Ureter (tissue), 1 donor: ENCODE measurements at places on chromosomes 5 and 9. TPM values are rescaled to one million over a fixed set of nuclear protein-coding genes. Genes with fewer than 3 reads are reported as not detected.

The RETREG1 gene
- total RNA-seq = 5.9 TPM

The ASPN gene
- total RNA-seq = 7.5 TPM

The AGXT2 gene
- not detected for total RNA-seq

DNA sequence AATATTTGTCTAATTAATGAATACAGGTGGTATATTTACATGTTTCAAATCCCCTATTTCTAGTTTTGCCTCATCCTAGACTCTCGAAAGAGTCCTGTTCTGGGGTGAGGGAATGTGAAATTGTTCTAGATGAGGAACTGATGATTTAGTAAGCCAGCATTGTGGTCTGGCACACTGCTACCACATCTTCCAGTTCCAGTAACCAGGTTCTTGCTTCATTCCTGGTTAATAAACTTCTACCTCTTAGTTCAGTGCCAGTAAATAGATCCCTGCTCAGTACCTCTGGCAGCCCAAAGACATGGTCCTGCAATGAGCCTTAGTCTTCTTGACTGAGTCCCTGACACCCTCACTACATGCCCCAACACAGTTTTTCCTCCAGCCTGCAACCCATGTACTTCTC lies 207.7 kb downstream of the SREK1 start:
- DNase-seq = no peak

- DNase-seq = no peak
These were observed 1271.0 kb upstream of the WWC1 start for GRCh38 chr5:167020418-167020817.

GRCh38 chr9:129765764-129766317 lies 13.0 kb upstream of the PTGES start:
- DNase-seq = no peak

DNA sequence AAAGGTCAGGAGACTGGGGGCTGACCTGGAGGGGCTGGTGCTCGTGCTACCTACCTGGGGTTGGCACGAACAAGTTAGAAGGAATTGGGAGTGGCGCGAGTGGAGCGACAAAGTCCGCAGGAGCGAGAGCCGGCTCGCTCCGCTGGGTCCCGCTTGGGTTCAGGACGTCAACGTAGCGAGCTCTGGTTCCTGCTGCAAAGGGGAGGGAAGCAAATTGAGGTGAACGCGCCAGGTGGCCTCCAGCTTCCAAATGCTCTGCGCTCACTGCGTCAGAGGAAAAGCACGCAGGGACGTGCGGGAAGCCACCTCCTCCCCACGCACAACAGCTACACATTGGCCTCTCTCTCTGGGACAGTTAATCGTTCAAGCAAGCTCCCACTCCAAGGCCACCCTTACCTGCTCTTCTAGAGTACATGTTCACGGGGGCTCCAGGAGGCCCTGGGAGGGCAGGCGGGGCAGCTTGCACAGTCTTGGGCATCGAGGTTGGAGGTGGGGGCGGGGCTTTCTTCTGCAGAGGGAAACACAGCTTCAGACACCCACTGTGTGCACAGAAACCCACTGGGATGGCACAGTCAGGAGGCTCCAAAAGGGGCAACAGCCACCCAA lies 7.6 kb upstream of the INPP5E start:
- no peak for DNase-seq

DNA sequence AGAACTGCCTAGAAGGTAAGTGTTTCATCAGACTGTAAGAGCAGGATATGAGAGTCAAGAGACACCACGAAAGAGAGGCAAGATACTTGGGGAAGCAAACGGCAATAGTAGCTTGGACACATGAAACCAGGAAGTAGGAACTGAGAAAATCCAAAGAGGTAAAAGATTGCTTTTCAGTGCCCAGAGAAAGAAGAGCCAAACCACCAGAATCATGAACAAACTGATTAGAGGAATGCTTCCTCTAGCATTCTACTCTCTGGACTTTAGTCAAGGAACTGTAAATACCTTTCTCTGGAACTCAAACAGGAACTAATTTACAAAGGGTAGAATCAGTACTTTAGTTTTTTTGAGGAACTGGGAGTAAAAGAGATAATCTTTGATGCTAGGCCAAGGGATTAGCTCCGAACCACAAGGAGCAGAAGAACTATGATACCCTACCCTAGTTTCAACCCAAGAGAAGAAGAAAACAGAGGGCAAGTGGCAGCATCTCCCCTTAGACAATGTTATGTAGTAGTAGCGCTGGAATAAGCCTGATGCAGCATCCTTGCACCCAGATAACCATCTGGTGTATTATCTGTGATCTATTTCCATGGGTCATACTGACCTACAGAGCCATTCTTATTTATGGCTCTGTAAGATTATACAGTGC lies 41.3 kb downstream of the EFCAB9 start:
- DNase-seq = no peak

The PCDHA9 gene
- total RNA-seq = 0.34 TPM

- no peak for DNase-seq
These were observed 230.5 kb upstream of the IZUMO3 start for GRCh38 chr9:24776226-24776625.

DNA sequence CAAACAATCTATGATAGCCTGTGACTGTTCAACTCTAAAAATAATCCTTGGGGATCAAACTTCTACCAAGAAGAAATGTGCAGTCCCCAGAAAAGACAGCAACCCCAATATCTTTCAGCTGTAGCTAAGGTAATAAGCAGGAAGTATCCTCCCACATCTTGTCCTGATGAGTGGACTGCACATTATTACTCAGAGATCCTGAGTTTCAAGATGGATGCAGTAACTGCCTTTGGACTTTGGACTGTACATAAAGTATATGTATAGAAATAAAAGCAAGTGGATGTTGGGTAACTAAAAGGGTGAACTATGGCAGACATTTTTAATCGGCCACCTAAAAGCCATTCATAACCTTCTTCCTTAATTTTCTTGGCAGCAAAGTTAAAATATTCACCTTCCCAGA lies 45.1 kb downstream of the SMIM23 start:
- DNase-seq = no peak

The PTGR1 gene
- 399 TPM for total RNA-seq

The IFNA13 gene
- total RNA-seq = not detected

The FUBP3 gene
- 58.4 TPM for total RNA-seq

DNA sequence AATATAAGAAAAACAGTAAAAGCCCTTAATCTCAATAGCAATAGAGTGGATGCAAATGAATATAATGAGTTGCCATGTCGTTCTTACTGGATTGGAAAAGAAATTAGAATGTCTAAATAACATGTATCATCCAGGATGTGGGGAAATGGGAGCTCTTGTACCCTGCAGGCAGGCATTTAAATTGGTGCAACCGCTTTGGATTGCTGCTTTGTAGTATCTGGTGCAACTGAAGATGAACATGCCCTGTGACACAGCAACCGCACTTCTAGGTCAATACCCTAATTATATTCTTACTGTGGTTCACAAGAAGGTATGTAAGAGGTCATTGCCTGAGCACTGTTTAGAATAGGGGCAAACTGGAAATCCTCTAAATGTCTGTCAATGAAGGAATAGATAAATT lies 18.9 kb downstream of the MRPS30 start:
- no peak for DNase-seq

The OR2K2 gene
- not detected for total RNA-seq

The CBY3 gene
- not detected for total RNA-seq

The INSYN2B gene
- not detected for total RNA-seq

The CNTFR gene
- total RNA-seq = 9.4 TPM

GRCh38 chr9:100324594-100325200 lies 28.0 kb downstream of the TEX10 start:
- no peak for DNase-seq

The GABBR2 gene
- total RNA-seq = 12.2 TPM

The ZMAT2 gene
- total RNA-seq = 58.5 TPM

- DNase-seq = no peak
These were observed 96.5 kb downstream of the ARHGAP26 start for GRCh38 chr5:142866563-142867275.

DNA sequence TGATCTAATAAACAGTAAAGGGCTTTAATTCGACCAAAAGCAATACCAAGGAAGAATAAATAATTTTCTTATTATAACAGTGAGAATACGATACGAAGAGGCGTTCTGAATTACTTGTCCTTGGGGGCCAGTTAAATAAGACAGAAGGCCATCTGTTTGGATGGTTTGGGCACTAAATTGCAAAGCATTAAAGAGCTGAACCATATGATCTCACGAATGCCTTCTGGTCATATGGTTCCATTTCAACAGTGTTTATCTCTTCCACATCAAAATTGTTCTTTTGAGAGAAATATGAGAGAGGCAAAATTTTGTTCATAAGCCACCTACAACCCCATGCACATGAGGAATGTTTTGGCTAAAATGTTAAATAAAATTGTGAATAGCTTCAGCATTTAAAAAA lies 605.4 kb downstream of the PTPRD start:
- no peak for DNase-seq

- DNase-seq = peak; percentile 67
These were observed 25.0 kb upstream of the TDRD7 start for GRCh38 chr9:97386733-97387503.

GRCh38 chr9:128893354-128893753 lies 11.4 kb downstream of the LRRC8A start:
- no peak for DNase-seq
